Stimulated activated naive CD8-positive, alpha-beta T cell treated with anti-CD3 and anti-CD28 coated beads, Interleukin-15, amount 100 ng/mL, for 72 hours (primary cell): ENCODE measurements at places on chromosomes 1 and 21.

DNA sequence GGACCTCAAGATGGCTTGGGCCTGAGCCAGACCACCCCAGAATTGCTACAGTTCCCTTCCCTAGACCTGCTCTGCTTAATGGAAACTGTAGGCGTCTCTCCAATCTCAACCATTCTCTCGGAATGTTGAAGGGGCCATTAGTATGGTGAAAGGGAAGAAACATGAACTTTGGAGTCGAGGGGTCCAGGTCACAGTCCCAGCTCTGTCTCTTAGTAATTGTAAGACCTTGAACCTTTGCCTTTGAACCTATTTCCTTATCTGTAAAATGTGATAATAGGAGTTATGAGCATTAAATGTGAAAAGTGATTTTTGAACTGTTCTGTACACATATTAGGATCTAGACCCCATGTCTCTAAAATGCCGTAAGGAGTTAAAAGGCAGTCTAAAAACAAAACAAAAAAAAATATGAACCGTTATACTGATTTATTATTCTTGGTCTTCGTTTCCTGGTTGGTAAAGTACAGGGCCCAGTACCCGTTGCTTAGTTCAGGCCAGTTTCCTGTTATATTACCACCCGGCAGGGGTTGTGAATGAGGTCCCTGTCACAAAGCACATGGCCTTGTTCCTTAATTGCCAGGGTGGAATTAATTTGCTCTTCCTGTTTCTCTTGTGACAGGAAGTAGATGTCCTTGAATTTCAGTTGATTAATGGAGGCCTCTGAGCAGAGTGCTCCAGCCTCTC is 42.3 kb downstream of the TCEANC2 start:
- DNase-seq, result no peak

DNA sequence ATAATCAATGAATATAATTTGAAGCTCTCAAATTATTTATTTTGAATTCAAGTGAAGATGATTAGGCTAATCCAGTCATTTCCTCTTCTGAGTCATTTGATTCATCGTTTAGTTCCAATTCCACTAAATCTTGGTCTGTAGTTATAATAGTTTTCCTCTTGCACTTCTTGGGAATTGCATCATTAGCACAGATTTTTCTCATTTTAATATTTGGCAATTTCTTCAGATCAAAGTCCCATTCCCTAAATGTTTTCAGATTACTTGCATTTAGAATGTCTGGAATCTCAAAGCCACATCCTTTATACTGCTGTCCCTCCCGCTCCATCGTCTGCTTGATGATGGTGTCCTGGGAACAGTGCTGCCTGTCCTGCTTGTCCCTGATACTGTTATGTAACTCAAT is 43.5 kb downstream of the MAST2 start:
- no peak for DNase-seq

DNA sequence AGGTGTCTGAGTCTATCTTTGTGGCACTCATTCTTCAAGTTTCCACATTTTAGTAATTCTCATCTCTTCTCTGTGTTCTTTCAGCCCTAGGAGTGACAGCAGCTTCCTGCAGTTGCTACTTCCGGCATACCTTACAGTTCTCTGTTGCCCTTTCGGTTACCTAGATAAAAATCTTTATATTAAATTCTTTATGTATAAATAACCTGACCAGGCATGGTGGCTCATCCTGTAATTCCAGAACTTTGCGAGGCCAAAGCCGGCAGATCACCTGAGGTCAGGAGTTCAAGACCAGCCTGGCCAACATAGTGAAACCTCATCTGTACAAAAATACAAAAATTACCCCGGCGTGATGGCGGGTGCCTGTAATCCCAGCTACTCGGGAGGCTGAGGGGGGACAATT is 62.9 kb downstream of the CDKN2C start:
- no peak for DNase-seq

- no peak for DNase-seq
Measured at GRCh38 chr1:192929597-192929996, 120.8 kb downstream of the RGS2 start.

GRCh38 chr21:39663742-39664492 is 51.2 kb downstream of the B3GALT5 start:
- DNase-seq, result no peak

DNA sequence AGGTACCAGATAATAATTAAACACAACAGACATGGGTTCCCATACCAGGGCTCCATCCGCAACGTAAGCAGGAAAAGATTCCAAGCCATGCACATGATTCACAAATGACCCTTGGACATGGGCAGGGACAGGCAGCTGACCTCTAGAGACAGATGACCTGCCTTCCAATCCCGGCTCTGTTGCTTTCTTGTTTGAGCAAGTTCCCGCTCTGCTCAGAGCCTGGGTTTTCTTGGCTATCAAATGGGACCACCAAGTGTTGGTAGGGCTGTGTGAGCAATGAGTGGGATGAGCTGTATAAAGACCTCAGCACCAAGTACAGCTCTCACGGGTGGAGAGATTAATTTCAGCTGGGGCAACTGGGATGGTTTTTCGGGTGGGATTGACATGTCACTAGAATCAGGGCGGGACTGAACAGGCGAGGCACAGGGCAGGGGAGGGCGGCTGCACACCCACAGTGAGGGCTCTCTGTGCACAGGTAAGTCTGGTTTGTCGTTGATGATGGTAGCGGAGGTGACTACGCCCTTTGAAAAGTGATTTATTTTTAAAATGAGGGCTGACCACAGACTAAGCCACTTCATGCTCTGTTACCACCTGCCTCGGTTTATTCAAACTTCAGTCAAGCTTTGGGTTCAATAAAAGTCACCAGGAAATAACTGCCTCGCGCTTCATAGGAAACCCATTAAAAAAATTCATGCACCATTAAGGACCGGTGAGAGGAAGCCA is 57.5 kb upstream of the IFFO2 start:
- DNase-seq, result no peak

GRCh38 chr21:40155563-40155962 is 288.3 kb downstream of the PCP4 start:
- no peak for DNase-seq

GRCh38 chr1:212549503-212550017 is 59.0 kb upstream of the ATF3 start:
- no peak for DNase-seq

- no peak for DNase-seq
Measured at GRCh38 chr1:22317231-22317919, 134.3 kb upstream of the ZBTB40 start.

- no peak for DNase-seq
Measured at GRCh38 chr1:82724246-82724645, 923.5 kb downstream of the ADGRL2 start.

GRCh38 chr1:112687785-112688496 is 13.5 kb downstream of the MOV10 start:
- DNase-seq, result no peak

GRCh38 chr21:34274001-34274400 is 89.8 kb upstream of the KCNE2 start:
- DNase-seq, result no peak

- DNase-seq, result no peak
Measured at GRCh38 chr1:24418898-24419628, 3.5 kb downstream of the NIPAL3 start.

GRCh38 chr1:223845037-223845809 is 524 bp downstream of the TP53BP2 start:
- peak; percentile 66 for DNase-seq

DNA sequence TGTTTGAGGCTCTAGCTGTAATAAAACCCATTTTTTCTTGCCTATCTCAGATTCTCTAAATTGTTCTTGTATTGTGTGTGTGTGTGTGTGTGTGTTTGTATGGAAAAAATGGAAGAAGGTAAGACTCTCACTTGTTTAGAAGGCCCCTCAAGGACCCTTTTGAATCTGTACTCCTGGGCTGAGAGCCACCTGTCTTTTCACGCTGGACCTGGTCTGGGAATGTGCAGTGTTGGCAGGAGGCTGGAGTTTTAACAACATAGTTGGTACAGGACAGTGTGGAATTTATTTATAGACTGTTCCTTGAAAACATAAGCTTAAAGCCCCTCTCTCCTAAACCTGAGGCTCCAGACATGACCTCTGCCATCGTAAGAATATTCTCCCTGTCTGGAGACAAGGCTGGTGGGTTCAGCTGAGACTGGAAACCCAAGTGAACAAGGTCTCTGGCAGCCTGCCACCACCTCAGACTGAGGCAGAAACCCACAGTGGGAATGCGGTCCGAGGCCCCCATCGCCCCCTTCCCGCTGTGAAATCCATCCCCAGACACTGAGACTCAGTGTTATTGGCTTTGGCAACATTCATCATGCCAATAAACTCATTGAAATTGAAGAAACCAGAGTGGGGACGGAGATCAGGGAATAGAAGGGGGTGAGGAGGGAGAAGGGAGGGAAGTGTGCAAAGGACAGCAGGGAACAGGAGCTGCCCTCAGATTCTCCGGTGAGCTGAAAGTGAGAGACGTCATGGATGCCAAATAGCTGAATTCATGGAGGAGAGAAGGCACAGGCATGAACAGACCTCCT is 24.6 kb upstream of the PLXNA2 start:
- DNase-seq, result no peak

GRCh38 chr1:32208469-32208868 is 420 bp upstream of the DCDC2B start:
- DNase-seq, result no peak

GRCh38 chr1:178465011-178465410 is 31.8 kb downstream of the CLEC20A start:
- no peak for DNase-seq

- no peak for DNase-seq
Measured at GRCh38 chr21:42806509-42807140, 72.7 kb downstream of the WDR4 start.

- DNase-seq, result peak; percentile 77
Measured at GRCh38 chr1:111739194-111739924, at the start of gene INKA2. INKA2 (minus strand) TSS chr1:111739395; CDS start chr1:111739242, 153 bp downstream.

DNA sequence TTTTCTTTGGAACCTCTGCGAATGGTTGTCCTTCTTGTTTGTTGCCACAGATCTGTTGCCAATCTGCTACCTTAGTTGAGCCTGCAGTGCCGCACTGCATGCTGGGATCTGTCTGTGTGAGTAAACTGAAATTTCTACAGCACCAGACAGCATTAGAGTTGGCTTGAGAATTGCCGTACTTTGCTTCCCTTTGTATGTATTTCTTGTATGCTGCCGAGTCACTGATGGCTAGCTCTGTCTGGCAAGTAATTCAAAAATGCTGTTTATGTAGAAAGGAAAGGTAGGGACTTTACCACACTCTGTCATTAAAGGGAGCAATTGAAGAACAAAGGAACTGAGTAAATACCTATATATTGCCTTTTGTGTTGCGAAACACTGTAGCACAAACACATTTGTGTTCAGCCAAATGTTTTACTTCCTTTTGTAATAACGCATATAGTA is 857.4 kb downstream of the USP25 start:
- no peak for DNase-seq

DNA sequence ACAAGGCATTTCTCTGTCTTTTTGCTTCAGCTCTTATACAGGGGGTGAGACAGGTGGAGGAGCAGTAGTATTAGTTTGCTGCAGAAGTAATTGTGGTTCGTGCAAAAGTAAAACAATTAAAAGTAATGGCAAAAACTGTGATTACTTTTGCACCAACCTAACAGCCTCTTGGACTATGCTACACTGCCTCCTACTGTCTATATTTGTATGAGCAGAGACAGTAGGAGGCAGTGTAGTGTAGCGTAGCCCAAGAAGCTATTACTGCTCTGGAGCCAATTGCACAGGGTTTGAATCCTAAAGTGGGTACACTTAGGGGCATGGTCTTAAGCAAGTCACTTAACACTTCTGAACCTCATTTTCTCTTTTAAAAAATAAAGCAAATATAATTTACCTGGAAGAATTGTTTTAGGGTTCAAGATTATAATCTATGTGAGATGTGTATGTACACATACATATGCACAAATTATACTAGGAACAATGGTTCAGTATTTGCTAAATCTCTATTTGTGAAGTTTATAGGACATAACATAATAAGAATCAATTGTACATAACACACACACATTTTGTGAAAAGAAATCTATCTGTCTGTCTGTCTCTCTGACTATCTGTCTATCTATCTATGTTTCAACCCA is 103.8 kb downstream of the BRINP3 start:
- DNase-seq, result no peak

DNA sequence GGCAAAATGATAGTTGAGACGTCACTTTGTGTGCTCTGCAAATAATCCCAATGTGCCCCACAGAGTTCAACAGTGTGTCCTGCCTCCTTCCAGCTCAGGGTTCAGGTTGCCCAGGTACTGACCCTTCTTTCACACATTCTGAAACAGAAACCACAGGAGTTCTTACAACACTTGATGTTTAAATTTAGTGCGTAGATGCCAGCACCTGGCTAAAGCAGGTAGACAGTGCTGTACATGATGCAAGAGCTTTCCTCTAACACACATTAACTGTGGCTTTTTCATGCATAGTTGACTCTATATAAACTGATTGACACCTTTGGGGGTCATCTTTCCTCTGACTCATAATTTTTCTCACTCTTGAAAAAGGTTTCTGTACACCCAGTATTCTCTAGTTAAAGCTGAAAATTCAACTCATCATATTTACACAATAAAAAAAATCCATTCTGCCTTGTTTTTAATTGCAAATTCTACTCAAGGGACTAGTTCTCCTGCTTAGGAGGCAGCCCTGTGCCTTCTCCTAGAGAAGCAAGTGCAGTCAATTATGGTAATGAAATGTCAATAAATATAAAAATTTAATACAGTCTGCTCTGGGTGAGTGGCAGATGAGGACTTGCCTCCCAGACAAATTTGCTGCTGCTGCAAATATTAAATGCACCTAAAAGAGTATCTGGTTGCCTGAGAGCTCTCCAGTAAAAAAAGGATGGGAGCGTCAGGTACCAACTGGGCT is 91.4 kb downstream of the NR5A2 start:
- no peak for DNase-seq
